Activated T-cell treated with anti-CD3 and anti-CD28 coated beads for 1 hour (primary cell): ENCODE measurements at places on chromosomes 11 and 22.

DNA sequence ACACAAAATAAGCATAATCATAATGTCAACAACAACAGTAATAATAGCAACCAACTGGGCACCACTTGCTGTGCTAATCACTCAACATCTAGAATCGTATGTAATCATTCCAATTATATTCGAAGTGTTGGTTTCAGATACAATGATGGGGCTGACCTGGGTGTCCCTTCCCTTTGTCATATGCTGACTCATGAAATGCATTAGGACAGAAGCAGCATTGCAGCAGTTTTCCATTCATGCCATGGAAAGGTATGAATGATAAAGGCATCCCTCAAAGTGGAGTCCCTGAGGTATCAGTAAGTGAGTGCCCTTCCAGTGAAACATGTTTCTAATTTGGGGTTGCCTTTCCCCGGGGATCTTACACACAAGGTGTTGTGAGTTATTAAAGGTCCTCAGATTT lies 46.3 kb upstream of the ANO3 start:
- no peak for DNase-seq

- DNase-seq = no peak
Measured at GRCh38 chr22:35085621-35086020, 19.7 kb downstream of the ISX start.

- no peak for DNase-seq
Measured at GRCh38 chr11:117754030-117754429, 43.0 kb downstream of the DSCAML1 start.

GRCh38 chr11:86177302-86177701 lies 67.3 kb upstream of the EED start:
- DNase-seq = no peak

- DNase-seq = no peak
Measured at GRCh38 chr11:17822401-17822781, 87.8 kb downstream of the KCNC1 start.

GRCh38 chr22:28344918-28345703 lies 334.5 kb downstream of the TTC28 start:
- DNase-seq = no peak

- no peak for DNase-seq
Measured at GRCh38 chr22:25358421-25359170, 139.2 kb downstream of the CRYBB2 start.

- no peak for DNase-seq
Measured at GRCh38 chr22:27810609-27811151, 9.1 kb upstream of the MN1 start.

DNA sequence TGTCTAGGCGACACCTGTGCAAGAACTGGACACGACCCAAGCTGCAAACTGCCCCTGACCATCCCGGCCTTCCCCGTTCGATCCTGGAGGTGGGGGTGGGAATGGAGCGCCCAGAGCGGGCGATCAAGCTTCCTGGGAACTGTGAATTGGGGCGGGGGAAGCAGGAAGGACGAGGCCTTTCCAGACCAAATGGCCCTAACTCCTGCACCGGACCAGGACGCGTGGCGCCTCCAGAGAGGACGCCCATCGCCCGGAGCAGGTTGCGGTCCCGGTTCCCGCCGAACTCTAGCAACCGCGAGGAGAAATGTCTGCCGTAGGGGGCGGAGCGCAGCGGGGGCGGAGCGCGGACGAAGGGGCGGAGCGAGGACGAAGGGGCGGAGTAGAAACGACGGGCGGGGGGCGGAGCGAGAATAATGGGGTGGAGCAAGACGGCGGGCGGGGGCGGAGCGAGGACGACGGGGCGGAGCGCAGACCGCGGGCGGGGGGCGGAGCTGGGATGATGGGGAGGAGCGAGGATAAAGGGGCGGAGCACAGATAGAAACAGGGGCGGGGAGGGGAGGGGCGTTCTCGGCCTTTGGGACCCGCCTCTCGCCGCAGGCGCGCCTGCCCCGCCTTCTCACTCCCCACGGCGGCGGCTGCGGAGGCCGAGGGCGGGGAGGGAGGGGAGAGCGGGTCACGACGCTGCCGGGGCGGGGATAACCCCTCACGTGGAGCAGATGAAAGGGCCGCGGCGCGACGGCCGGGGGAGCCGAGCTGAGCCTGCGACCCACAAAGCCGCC lies at the start of gene ZNRF3:
TSS of gene ZNRF3 (plus strand) at position 695 of the 779 bp plus-strand sequence. CDS start 195 bp downstream, outside the sequence.
- DNase-seq = peak; percentile 92

GRCh38 chr11:121520243-121521144 lies 67.7 kb upstream of the SORL1-AS1 start:
- DNase-seq = no peak

- DNase-seq = no peak
Measured at GRCh38 chr11:84035645-84036044, 749.5 kb upstream of the CCDC90B start.

GRCh38 chr11:72705442-72706365 lies 31.5 kb upstream of the PDE2A start:
- no peak for DNase-seq
